GM12865 (cell line): ENCODE measurements at places on chromosomes 13 and 19.

DNA sequence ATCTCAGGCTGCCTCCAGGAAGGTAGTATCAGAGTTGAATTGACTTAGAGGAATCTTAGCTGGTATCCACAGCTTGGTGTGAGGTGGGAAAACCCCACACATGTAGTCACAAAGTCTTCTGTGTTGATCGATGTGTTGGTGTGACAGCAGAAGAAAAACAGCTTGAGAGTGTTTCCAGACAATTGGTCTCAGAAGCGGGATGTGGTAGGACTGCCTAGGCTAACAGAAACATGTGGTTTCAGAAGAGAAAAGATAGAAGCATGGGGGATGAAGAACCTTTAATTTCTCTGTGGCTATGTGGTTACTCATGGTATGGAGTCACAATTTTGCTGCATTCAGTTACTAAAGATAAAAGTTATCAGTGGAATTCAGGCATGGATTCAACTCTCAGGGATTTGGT is 134.7 kb upstream of the SLITRK5 start:
- peak; percentile 57 for DNase-seq

- no peak for DNase-seq
Observed at GRCh38 chr13:99018418-99019180, 40.7 kb upstream of the DOCK9 start.

DNA sequence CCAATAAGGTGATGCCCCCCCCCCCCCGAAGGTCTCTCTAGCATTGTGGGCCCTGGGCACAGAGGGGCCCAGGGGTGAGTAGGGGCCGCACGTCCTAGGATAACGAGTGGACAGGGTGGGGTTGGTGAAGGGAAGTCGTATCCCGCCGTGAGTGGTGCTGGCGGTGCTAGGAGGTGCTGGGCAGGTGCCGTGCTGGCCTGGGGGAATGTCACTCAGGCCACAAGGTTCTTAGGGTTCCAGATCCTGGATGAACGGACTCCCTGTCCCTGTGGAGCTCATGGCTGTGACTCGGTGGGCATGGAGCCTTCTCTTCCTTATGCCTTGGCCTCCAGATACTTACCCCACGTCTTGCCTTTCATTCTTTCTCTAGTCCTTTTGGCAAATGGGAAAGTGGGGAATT is 157.4 kb upstream of the SOX1 start:
- DNase-seq, result no peak

- no peak for DNase-seq
Observed at GRCh38 chr19:41796901-41797300, 514 bp downstream of the CEACAM3 start.

DNA sequence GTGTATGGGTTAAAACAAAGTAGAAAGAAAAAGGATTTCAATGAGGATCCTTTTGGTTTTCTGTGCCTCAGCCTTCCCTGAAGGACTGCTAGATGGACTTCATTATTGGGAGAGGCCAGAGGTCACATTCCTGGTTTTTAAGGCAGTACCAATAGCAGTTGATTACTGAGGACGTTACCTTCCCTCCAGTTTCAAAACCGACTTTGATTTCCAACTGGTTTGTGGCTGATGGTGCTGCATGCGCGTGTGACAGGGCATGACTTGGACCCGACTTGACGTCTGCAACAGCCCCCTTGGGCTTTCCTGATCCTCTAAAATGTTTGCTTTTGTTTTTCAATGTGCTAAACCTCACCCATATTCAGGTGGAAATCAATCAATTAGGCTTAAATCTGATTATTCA is 314.3 kb upstream of the ARGLU1 start:
- DNase-seq, result no peak

DNA sequence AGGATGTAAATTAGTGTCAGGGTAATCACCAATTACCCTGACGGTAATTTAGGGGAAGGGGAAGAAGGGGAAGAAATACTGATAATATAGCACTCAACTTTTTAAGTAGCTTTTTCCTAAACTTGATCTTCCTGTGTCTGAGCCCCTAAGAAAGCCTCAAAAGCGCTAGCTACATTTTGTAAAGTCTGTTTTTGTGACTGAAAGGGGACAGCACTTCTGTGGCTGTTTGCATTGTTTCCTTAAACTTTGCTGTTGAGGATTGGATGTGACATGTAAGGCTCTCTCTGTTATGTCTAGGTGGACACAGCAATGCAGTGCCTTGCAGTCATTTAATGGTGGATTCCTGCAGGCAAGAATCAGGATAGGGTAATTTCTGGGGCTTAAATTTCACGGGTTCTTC is 42.8 kb downstream of the SPATA13 start:
- no peak for DNase-seq

DNA sequence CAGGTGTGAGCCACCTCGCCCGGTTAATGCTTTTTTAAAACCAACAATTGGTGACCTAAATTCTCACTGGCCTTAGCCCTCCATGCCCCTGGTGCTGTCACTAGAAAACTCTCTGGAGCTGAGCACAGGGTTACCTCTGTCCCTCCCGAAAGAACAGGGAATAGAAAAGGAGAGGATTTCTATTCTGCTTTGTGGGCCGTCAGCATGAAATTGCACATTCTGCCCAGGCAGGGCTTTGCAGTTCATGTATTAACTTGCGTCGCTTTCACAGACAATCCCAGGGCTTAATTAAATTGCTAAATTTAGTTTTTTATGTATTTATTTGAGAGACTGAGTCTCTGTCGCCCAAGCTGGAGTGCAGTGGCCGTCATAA is 583 bp upstream of the ZNF480 start:
- no peak for DNase-seq
